ENCODE measurements at places on chromosomes 1 and 21. TPM values are rescaled to one million over a fixed set of nuclear protein-coding genes. Genes with fewer than 3 reads are reported as not detected.
A peak's percentile ranks its signal among the peaks of the same experiment; 100 is the strongest.

The ADAMTS4 gene
- total RNA-seq = 10.6 TPM

The FYB2 gene
- not detected for total RNA-seq

- no peaks in the 10 kb centered on the region for H3K27me3 ChIP-seq
- H3K4me3 ChIP-seq = no peak overlapping the region
Measured at GRCh38 chr1:39859859-39860812, 23.2 kb downstream of the TRIT1 start.

DNA sequence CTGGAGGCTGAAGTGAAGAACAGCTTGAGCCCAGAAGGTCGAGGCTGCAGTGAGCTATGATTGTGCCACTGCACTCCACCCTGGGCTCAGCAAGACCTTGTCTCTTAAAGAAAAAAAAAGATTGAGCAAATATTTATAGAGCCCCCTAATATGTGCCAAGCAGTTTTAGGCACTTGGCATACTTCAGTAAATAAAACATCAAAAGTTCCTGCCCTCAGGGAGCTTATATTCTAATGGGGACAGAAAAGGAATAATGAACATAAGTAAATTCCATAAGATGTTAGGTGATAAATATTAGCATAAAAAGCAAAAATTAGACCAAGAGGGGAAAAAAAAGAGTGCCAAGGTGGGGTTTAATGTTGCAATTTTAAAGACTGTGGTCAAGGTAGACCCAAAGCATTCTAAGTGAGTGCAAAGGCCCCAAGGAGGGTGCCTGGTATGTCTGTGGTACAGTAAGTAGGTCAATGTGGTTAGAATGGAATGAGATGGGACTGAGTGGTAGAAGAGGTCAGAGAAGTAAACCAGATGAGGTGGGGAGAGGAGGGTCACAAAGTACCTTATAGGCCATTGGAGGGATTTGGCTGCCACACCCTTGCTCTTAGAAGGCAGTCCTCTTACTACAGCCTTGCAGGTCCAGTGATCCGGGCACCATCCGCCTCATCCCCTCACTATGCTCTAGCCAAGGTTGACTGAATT, 2.2 kb upstream of the TOE1 start:
- no peaks in the 10 kb centered on the region for H3K27me3 ChIP-seq
- no peak overlapping the region for H3K27ac ChIP-seq
- no peak for DNase-seq
- H3K36me3 ChIP-seq = peaks cover 38% of the 10 kb centered on the region
- peaks cover 34% of the 10 kb centered on the region for H3K4me1 ChIP-seq

GRCh38 chr1:203304919-203305808, at the start of gene BTG2:
BTG2 (plus strand) TSS chr1:203305519; CDS start chr1:203305607, 88 bp downstream.
- H3K4me3 ChIP-seq = peak within 1 kb of the TSS; percentile 97
- peak within 1 kb of the TSS; percentile 99 for H3K27ac ChIP-seq
- peaks cover 46% of the 10 kb centered on the region for H3K36me3 ChIP-seq
- peaks cover 56% of the 10 kb centered on the region for H3K4me1 ChIP-seq

Measured in activated naive CD4-positive, alpha-beta T cell treated with anti-CD3 and anti-CD28 coated beads for 36 hours (primary cell).